ENCODE measurements at places on chromosomes 3 and 15.

GRCh38 chr3:55449527-55449926 is 37.6 kb downstream of the WNT5A start:
- no peak for DNase-seq

DNA sequence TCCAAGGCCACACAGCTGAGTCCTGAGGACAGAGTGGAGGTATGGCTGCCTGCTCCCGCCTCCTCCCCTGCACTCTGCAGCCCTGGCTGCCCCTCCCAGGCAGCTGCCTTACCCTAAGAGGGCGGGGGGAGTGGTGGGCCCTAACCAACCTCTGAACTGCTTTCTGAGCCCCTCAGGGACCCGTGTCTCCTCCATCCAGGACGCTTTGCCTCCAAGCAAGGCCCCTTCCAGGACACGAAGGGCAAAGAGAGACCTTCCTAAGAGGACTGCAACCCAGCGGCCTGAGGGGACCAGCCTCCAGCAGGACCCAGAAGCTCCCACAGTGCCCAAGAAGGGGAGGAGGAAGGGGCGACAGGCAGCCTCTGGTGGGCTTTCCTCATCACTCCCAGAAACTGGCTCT is 7.6 kb downstream of the NEIL1 start:
- DNase-seq: no peak

DNA sequence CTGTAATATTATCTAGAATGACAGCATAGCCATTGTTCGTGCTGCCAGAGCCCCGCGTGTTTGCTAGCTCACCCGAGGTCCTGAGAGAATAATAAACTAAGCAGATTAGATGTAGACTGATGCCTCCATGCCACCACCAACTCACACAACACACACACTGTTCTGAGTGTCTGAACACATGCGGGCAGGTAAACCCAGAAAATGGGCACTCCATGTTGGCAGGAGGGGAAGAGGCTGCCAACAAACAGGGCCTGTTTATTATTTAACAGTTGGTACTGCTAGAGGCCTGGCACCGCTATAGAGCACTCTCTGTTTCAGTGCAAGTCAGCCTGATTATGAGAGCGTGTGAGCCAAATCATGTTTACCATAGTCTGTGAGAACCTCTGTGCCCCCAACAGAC is 299.0 kb downstream of the ZBTB20 start:
- DNase-seq: no peak

- no peak for DNase-seq
Observed at GRCh38 chr3:28934126-28934813, 346.6 kb upstream of the RBMS3 start.

Measured in stimulated activated CD8-positive, alpha-beta memory T cell treated with anti-CD3 and anti-CD28 coated beads, Interleukin-12 subunit alpha, Interleukin-12 subunit beta, amount 100 ng/mL, for 4 hours (primary cell).